ENCODE measurements at places on chromosomes 6 and 20.

DNA sequence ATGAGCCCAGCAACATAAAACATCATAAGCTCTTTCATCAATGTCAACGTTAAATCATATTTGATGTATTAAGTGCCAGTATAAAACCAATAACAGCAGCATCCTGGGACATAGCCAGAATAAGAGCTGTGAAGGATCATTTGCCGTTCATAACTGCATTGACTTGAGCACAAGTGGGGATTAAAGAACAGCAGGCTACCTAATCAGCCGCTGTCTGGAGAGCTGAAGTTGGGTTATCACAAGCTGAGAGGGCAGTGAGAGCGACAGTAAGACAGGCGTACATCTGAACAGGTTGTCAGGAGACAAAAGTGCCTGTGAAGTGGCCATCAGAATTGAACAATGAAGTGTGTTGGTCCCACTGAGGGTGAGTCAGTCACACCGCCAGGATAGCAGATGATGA lies 269.6 kb downstream of the GRIK2 start:
- DNase-seq, result no peak

- DNase-seq, result no peak
Observed at GRCh38 chr6:132017942-132018341, 66.8 kb upstream of the CCN2 start.

DNA sequence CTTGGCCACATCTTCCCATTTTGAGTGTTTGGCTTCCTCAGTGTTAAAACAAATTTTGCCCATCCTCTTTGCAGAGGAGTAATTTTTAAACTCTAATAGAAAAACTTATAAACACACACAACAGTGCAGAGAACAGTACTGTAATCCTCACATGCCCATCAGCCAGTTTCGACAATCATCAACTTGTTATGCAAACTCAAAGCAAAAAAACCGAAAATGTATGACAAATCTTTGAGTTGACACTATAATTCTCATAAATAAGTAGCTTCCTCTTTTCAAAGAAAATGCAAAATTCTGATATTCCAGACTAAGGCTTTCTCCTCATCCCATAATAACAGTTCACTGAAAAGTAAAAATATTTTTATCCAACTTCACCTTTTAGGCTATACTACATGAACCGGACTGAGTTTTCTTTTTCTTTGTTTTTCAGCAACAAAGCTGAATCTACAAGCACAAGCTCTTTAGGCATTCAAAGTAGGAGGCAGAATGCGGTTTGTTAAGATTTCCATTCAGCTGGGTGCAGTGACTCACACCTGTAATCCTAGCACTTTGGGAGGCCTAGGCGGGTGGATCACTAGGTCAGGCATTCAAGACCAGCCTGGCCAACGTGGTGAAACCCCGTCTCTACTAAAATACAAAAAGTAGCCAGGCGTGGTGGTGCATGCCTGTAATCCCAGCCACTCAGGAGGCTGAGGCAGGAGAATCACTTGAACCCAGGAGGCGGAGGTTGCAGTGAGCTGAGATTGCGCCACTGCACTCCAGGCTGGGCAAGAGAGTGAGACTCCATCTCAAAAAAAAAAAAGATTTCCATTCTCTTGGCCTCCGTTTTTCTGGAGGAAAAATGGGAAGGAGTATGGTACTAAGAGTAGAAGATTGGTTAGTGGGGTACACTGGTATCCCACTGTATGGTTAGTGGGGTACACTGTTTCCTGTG lies 74.8 kb downstream of the GCNT2 start:
- DNase-seq, result no peak

DNA sequence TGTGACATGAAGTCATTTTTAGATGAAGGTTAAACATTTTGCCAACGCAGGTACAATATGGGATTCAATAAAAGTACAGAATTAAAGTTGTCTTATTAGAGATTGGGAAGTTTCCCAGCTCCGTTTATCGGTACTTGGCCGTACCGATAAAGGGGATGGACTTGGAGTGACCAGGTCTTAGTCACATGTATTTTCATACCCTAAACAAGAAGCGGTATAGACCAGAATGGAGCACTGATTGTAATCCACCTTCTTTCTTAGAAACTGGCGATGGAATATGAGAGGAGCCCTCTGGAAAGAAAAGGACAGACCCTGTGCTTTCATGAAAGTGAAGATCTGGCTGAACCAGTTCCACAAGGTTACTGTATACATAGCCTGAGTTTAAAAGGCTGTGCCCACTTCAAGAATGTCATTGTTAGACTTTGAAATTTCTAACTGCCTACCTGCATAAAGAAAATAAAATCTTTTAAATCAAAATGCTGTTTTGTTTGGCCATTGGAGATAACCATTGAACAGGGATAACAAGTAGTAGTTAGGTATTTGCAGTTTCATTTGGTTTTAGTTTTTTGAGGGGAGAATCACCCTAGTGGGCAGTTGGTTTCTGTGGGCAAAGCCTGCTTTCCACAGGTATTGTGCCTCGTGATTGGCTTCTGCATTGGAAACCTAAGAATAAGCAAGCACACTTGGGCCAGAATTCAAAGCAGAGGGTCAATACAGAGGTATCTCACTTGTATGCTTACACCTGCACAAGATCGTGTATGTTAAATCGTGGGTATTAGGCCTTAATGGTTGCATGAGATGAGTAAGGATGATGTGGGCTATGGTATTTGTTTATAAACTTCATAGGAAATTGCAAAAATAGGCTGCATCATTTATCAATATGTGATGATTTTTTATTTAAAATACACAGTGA lies 11.2 kb upstream of the ZNFX1 start:
- no peak for DNase-seq

GRCh38 chr20:9143926-9144325 lies 75.0 kb downstream of the PLCB4 start:
- no peak for DNase-seq

DNA sequence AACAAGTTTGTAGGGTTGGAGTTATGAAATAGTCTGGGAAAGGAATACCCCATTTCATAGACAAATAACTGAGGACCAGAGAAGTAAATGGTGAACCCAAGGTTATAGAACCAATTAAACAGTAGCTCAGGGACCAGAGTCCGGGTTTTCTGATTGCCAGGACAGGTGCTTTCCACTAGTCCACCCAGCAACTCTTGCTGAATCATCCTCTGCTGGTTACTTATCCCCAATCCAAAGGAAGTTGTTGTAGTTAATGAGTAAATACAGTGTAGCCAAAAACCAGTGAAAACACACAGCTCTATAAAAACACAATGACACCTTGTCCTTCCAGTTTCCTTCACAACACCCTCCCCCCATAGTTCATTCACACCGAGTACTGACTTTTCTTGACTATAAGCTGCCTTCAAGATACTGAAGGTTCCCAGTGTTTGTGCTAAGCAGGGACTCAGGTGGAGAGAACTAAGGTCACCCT lies 766 bp upstream of the TINAG start:
- no peak for DNase-seq

DNA sequence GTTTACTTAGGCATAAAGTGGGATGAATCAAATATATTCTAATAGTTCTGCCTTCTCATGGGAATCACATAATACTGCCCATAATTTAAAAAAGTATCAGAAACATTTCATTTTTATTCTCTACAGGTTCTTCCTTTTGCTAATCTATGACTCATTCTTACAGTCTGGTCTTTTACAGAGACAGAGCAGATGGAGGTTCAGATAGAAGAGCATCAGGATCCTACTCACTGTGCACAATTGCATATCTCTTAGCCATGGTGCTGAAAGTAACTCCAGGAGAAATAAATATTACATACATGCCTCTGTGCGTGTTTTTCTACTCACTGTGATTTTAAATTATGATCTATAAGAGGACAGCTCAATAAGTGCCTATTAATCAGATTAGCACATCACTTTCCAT lies 16.3 kb upstream of the OR2B6 start:
- DNase-seq, result no peak
